ENCODE measurements at places on chromosomes 11 and 22. TPM values are rescaled to one million over a fixed set of nuclear protein-coding genes. Genes with fewer than 3 reads are reported as not detected.

DNA sequence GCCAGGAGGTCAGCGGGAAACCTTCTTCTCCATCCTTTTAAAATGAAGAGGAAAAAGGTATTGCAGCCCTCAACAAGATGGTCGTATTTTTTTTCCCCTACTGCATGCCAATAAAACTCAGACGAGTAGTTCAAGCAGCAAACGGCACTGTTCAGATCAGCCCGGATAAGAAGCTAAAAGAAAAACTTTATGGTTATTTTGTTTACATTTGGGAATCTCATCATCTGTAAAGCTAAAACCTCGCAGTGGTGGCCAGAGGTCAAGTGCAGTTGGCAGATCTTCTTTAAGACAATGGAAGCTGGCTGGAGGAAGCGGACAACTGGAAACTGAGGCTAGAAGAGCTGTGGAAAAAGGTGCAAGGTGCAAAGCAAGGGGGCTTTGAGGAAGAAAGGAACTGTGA is 31.0 kb upstream of the CHRM4 start:
- no peak for DNase-seq
- no peak overlapping the region for H3K27ac ChIP-seq
- H3K27me3 ChIP-seq: no peaks in the 10 kb centered on the region
- no peak overlapping the region for H3K4me3 ChIP-seq
- peaks cover 3% of the 10 kb centered on the region for H3K4me1 ChIP-seq
- H3K36me3 ChIP-seq: peaks cover 1% of the 10 kb centered on the region

DNA sequence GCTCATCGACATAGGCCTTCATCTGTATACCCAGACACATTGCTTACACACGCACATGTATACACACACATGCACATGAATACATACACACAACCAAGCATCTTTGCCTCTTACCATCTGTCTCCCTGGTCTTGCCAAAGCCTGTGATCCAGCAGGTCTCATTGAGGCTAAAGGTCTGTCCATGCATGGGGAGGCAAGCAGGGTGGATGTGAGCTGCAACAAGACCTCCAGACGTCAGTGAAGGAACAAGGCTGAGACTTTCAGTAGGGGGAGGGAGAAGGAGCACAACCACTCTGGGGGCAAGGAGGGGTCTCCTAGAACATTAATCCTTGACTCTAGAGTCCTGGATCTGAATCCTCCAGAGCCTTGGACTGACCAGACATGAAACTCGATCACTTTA is 23.7 kb downstream of the TMPRSS13 start:
- no peak overlapping the region for H3K27ac ChIP-seq
- H3K27me3 ChIP-seq: no peaks in the 10 kb centered on the region
- peaks cover 16% of the 10 kb centered on the region for H3K4me1 ChIP-seq
- H3K4me3 ChIP-seq: no peak overlapping the region
- no peak for DNase-seq
- H3K36me3 ChIP-seq: no peaks in the 10 kb centered on the region

DNA sequence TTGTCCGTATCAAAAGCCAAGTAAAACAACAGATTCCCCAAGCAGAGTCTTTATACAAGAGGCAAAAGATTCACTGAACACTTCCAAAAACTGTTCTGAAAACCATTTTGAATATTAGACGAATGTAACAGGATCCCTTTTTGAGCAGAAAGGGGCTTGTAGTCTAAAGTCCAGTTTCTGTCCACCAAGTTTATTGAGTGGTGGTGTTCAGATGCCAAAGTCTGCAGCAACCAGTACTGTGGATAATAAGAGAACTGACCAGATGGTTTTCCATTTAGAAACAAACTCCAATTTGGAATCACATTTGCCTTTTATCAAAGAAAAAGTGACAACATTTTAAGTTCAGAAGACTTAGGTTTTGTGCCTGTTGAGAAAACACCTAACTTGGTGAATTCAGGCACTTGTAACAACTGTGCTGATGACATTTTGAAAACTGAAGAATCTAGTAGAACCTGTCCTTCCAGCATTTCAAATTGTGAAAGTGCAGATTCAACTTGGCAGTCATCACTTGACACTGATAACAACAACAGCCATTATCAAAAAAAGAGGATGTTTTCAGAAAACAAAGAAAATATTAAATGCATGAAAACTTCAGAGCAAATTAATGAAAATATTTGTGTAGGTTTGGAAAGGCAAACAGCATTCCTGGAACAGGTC is 217.1 kb downstream of the CSNK2A3 start:
- peak overlapping the region; percentile 90 for H3K27ac ChIP-seq
- H3K4me3 ChIP-seq: no peak overlapping the region
- H3K36me3 ChIP-seq: no peaks in the 10 kb centered on the region

DLG2 gene
- 7.4 TPM for total RNA-seq

- H3K36me3 ChIP-seq: peaks cover 2% of the 10 kb centered on the region
- no peak overlapping the region for H3K4me3 ChIP-seq
- DNase-seq: no peak
- H3K27ac ChIP-seq: peak overlapping the region; percentile 75
Observed at GRCh38 chr11:95999711-96000406, 76.0 kb upstream of the MTMR2 start.

TMA7B gene
- not detected for total RNA-seq

- H3K4me3 ChIP-seq: no peak overlapping the region
- no peaks in the 10 kb centered on the region for H3K27me3 ChIP-seq
- no peaks in the 10 kb centered on the region for H3K36me3 ChIP-seq
- H3K4me1 ChIP-seq: no peaks in the 10 kb centered on the region
Observed at GRCh38 chr11:5291207-5291838, 10.4 kb downstream of the OR51B4 start.

NRIP3 gene
- total RNA-seq: 1.5 TPM

GRCh38 chr11:93484716-93485115 is 58.5 kb downstream of the SMCO4 start:
- no peaks in the 10 kb centered on the region for H3K36me3 ChIP-seq
- H3K4me1 ChIP-seq: peaks cover 4% of the 10 kb centered on the region
- H3K27me3 ChIP-seq: no peaks in the 10 kb centered on the region
- H3K4me3 ChIP-seq: no peak overlapping the region

ALDH3B2 gene
- total RNA-seq: 3.1 TPM

GRCh38 chr11:92636543-92637188 is 332.8 kb upstream of the MTNR1B start:
- peaks cover 4% of the 10 kb centered on the region for H3K4me1 ChIP-seq
- no peaks in the 10 kb centered on the region for H3K36me3 ChIP-seq
- no peak for DNase-seq
- no peak overlapping the region for H3K27ac ChIP-seq
- no peak overlapping the region for H3K4me3 ChIP-seq
- no peaks in the 10 kb centered on the region for H3K27me3 ChIP-seq

- no peak overlapping the region for H3K4me3 ChIP-seq
- H3K36me3 ChIP-seq: peaks cover 3% of the 10 kb centered on the region
- H3K4me1 ChIP-seq: peaks cover 19% of the 10 kb centered on the region
- H3K27ac ChIP-seq: no peak overlapping the region
Observed at GRCh38 chr22:39306456-39307361, 12.7 kb downstream of the RPL3 start.

DNA sequence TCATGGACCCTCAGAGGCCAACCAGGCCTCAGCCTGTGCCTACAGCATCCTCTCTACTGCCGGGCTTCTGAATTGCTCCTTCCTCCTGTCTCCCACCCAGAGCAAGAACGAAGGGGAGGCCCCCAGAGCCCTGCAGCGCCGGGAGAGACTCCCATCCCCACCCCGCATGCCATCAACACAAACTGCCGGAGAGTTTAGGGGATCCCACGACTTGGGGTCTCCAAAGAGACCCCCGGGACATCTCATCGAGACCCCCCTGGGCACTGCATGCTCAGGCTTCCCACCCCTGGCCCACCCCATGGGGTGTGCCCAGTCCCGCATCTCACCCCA is 8.3 kb upstream of the CD81 start:
- no peak overlapping the region for H3K4me3 ChIP-seq
- no peaks in the 10 kb centered on the region for H3K4me1 ChIP-seq
- H3K27ac ChIP-seq: no peak overlapping the region
- DNase-seq: no peak

DSCAML1 gene
- 2.0 TPM for total RNA-seq

GRCh38 chr11:75815345-75816168 is 547 bp downstream of the UVRAG start:
- no peaks in the 10 kb centered on the region for H3K27me3 ChIP-seq
- H3K27ac ChIP-seq: peak overlapping the region; percentile 97
- DNase-seq: no peak
- no peaks in the 10 kb centered on the region for H3K36me3 ChIP-seq
- no peak overlapping the region for H3K4me3 ChIP-seq

TRIM44 gene
- total RNA-seq: 88.2 TPM
